ENCODE measurements at places on chromosomes 12 and 14.

GRCh38 chr12:116393859-116394650 lies 116.6 kb upstream of the MED13L start:
- no peak for DNase-seq

DNA sequence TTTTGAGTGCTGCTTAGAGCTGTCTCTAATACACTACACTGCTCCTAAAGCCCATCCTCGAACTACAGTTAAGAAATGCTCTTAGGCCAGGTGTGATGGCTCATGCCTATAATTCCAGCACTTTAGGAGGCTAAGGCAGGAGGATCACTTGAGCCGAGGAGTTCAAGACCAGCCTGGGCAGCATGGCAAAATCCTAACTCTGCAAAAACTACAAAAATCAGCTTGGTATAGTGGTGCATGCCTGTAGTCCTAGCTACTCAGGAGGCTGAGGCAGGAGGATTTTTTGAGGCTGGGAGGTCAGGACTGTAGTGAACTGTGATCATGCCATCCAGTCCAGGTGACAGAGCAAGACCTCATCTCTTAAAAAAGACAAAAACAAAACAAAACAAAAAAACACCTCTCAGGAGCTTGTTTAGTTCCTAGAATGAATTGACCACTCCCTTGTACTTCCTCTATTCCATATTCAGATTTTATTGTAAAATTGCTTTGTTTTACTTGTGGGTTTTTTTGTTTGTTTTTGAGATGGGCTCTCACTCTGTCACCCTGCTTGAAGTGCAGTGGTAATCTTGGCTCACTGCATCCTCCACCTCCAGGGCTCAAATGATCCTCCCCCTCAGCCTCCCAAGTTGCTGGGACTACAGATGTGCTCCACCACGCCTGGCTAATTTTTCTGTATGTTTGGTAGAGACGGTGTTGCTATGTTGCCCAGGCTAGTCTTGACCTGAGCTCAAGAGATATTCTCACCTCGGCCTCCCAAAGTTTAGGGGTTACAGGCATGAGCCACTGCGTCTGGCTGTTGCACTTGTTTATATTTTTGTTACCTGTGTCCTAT lies 13.6 kb downstream of the MDM2 start:
- no peak for DNase-seq

DNA sequence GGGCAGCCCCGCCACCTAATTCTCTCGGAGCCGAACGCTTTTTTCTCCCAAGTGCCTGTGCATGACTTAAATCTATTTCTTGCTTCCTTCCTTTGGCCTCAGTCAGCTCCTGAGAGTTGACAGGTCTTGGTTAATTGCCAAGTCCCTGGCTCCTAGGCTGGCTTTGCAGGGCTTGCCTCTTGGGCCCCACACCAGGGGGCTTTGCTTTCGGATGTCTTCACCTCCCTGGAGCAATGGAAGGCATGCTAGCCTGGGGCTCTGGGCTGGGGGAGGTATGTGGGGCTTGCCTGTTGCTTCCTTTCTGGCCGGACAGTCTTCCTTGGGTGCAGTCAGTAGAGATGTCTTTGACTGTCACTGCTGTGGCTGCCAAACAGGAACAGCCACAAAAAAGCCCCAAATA lies 2.2 kb upstream of the KRT80 start:
- DNase-seq = no peak

- DNase-seq = no peak
Observed at GRCh38 chr12:116263844-116264243, 13.6 kb downstream of the MED13L start.

DNA sequence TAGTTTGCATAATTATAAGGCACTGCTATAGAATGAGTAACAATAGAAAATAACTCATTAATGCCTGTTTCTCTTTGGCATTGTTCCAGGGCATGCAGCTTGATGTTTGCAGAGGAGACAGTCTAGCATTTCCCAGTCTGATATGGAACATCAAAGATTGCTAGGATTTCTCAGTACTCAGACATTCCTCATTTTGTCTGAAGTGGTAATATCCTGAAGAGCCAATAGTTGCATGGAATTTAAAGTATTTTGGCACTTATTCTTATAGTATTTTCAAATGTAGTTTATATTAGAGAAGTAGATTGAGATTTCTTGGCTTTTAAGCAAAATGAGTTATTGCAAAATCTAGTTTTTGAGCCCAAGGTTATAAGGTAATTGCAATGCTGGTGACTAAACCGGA lies 337.3 kb upstream of the E2F7 start:
- no peak for DNase-seq

- DNase-seq = no peak
Observed at GRCh38 chr12:3974883-3975282, 101.7 kb upstream of the PARP11 start.

- no peak for DNase-seq
Observed at GRCh38 chr14:65479386-65479785, 66.9 kb downstream of the FUT8 start.

DNA sequence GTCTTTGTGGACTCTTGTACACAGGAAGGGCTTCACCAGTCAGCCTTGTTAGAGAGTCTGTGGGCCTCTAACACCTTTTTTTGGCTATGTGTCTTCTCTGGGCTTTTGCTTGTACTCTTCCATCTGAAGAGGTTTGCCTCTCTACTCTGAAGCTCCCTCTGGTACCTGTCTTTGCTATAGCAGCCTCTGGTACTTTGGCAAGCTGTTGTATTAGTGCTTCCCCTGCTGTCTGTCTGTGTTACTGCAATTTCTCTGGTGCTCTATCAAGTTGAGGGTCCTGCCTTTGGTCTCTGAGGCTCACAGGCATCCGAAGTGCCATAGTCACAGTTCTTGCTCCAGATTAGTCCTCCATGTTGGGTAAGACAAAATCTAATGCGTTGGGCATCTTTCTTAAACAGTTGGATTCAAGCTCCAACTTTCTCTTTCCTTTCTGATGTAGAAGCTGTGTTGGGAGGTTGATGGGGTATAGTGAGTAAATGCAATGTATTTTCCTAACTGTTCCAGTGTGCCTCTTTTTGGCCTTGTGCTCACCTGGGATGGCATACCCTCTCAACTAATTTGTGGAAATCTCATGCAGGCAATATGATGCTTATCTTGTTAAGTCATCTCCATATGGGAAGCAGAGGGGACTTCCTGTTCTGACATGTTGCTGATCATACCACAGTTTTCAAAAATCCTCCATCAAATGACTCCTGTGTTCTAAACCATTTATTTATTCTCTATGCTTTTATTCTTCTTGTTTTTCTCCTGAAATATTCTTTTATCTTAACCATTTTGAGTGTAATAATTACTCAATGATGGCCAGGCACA lies 88.8 kb downstream of the ATF7IP start:
- no peak for DNase-seq

DNA sequence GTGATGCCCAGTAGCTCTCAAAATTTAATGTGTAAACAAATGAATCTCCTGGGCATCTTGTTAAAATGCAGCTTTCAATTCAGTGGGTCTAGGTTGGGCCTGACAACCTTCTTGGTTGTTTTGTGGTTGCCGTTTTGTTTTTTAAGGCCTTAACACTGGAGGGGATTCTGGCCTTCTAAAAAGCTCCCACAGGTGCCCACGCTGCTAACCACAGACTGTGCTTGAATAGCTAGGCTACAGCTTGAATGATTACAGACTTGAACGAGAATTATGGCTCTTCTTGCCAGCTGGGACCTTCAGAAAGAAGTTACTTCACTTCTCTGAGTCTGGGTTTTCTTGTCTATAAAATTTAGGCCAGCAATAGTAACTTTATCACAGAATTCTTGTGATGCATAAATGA lies 1.3 kb upstream of the FLVCR2 start:
- DNase-seq = no peak

DNA sequence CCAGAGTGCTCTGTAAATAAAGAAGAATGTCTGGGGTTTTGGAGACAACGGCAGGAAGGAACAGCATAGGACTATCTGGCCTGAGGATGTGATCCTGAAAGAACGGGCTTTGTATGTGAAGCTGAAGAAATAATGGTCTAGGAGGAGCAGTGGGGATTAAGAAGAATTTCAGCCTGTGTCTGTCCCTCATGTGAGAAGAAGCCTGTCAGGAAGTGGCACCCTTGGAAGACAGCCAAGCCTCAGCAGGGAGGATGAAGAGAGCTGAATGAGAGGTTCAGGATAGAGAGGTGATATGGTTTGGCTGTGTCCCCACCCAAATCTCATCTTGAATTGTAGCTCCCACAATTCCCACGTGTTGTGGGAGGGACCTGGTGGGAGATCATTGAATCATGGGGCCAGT lies 56.9 kb upstream of the TCL1A start:
- DNase-seq = no peak

GRCh38 chr12:75479963-75480461 lies 543 bp upstream of the GLIPR1 start:
- no peak for DNase-seq

- no peak for DNase-seq
Observed at GRCh38 chr12:89185889-89186288, 166.4 kb downstream of the DUSP6 start.

DNA sequence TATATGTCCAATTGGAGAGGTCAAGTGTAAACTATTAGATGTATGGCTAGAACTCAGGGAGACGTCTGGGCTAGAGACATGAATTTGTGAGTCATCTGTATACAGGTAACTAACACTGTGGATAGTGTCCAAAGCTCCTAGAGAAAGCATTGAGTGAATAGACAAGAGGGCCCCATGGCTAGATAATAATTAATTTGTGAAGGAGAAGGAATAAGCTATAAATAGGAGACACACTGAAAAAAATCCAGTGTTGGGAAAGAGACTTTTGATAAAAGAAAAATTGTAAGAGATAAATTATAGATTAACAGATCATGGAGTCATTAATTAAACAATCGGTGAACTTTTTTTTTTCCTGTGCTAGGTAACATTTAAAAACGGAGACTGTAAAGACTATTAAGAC lies 326.6 kb upstream of the PRICKLE1 start:
- DNase-seq = no peak

GRCh38 chr12:61365001-61365400 lies 895.2 kb upstream of the USP15 start:
- no peak for DNase-seq

DNA sequence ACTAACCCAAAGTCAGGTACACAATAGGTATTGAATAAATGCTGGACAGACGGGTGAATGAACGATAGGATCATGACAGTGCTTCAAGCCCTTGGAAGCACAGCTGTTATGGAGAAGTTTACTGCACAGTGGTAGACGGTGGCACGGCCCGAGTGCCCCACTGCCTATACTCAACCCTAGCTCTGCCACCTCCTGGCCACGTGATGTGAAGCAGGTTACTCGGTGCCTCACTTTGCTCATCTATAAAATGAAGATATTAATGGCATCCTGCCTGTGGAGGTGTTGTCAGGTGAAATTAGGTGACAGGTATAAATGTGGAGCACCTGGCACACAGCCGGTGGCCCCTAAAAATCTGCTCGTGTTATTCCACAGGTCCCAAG lies 5.8 kb downstream of the ASB2 start:
- DNase-seq = no peak

DNA sequence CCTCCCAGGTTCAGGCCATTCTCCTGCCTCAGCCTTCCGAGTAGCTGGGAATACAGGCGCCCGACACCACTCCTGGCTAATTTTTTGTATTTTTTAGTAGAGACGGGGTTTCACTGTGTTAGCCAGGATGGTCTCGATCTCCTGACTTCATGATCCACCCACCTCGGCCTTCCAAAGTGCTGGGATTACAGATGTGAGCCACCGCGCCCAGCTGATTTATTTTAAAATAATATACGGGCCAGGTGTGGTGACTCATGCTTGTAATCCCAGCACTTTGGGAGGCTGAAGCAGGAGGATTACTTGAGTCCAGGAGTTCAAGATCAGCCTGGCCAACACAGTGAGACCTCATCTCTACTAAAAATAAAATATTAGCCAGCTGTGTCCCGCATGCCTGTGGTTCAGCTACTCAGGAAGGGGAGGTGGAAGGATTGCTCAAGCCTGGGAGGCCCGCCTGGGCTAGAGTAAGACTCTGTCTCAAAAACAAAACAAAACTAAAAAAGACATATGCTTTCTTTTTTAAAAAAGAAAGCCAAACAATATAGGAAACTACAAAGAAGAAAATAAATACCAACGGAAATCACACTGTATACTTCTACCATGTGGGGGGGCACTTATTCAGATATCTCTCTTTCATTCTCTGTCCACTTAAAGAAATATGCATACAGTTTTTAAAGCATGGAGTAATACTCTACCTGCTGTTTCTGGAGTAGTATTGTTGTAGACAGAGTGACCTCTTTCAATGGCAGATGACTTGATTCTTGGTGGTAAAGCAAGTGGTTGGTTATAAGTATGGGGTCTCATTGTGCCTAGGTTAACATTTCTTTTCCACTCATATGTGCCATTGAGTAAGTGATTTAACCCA lies 930 bp upstream of the MIA2 start:
- DNase-seq = no peak

- DNase-seq = no peak
Observed at GRCh38 chr14:58954901-58955861, 233.3 kb upstream of the DAAM1 start.

- DNase-seq = no peak
Observed at GRCh38 chr14:28020112-28020511, 746.5 kb upstream of the FOXG1 start.

DNA sequence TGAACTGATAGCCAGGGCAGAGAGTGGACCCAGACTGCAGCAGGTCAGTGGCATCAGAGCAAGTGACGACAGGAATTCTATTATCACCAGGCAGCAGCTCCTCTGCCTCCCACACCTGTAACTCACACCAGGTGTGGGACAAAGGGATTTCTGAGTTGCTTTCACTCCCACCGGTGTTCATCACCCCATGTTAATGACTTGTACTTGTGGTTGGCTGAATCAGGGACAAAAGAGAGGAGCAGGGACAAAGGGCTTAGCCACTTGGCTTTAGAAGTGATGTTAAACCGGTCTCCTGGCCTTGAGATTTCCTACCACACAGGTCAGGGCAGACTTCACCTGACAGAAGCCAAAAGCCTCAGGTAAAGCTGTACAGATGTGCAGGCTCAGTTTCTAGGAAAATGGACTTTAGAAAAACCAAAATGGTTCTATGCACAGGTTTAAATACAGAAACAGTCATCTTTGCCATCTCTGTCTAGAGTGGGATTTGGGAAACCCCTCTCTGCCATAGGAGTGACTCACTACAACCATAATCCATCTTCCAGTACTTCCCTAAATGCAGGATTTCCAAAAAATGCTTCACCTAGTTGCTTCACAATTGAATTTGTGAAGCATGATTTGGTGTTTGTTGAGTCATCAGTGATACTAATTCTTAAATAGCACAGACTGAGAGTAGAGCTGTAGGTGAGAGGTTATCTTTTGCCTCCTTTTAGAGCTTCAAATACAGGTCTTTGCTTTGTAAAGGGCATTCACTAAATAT lies 158.5 kb downstream of the PRKCH start:
- DNase-seq = no peak

DNA sequence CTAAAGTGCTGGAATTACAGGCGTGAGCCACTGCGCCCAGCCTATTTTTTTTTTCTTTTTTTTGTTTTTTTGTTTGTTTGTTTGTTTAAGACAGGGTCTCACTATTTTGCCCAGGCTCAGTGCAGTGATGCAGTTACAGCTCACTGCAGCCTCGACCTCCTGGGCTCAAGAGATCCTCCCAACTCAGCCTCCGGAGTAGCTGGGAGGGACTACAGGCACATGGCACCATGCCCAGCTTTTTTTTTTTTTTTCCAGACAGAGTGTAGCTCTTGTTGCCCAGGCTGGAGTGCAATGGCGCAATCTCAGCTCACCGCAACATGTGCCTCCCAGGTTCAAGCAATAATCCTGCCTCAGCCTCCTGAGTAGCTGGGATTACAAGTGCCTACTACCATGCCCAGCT lies 5.8 kb upstream of the ITFG2 start:
- DNase-seq = no peak
